Activated CD4-positive, alpha-beta T cell treated with anti-CD3 and anti-CD28 coated beads, Interleukin-2, amount 50 U/mL, for 16 hours (primary cell): ENCODE measurements at places on chromosomes 5 and 9.

GRCh38 chr9:27799326-27799725 is 226.0 kb upstream of the C9orf72 start:
- DNase-seq, result no peak

DNA sequence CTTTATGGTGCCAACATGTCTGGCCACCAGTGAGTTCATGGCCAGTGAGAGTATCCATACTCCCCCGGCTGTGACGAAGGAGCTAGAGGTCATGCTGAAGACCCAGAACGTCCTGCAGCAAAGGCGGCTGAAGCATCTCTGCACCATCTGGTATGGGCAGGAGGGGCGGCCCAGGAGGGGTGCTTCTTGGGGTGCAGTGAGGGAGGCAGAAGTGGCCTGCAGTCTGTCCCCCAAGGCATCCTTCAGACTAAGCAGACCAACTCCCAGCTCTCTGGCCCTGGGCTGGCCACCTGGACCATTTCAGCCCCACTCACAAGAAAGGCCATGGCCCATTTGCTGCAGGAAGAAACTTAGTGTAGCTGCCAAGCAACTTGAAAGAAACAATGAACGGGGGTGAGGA is 11.0 kb downstream of the CCDC180 start:
- no peak for DNase-seq

- no peak for DNase-seq
These were observed 7.3 kb upstream of the ARL15 start for GRCh38 chr5:54317511-54318260.

GRCh38 chr5:32076699-32077695 is 97.1 kb downstream of the GOLPH3 start:
- DNase-seq, result peak; percentile 43

- DNase-seq, result no peak
These were observed 254.4 kb upstream of the GRAMD2B start for GRCh38 chr5:126168785-126169184.

DNA sequence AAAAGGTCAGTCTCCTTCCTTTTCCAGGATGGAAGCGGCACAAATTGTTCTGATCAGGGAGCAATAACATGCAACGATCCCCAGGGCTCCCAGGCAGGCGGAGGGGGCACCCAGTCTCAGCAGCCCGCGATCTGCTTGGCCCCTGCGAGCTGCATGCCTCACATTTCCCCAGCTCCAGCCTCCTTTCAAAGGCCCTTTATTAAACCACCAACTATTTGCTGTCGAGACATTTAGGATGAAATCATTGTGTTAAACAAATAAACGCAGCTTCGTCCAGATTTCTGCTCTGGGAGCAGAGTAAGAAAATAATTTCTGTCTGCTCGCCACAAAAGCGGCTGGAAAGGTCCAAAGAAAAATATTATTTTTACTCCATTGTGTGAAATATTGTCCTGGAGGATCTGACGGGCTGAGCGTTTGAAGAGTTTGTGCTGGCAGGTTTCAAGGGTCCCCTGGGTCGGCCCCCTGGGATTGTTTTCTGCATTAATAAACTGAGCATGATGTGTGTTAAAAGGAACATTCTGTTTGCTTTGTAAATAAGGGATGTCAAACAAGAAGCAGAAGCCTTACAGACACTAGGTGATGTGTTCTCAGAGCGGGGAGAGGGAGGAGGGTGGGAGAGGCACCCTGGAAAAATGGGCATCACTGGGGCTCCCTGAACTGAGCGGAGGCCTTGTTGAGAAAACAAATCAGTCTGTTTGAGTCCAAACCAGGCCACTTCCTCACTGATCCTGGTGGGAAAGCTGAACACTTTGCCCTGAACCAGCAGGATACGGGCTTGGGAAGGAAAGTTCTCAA is 110.1 kb downstream of the FOXD1 start:
- no peak for DNase-seq

GRCh38 chr5:139850423-139851016 is 54.9 kb downstream of the PSD2 start:
- no peak for DNase-seq

DNA sequence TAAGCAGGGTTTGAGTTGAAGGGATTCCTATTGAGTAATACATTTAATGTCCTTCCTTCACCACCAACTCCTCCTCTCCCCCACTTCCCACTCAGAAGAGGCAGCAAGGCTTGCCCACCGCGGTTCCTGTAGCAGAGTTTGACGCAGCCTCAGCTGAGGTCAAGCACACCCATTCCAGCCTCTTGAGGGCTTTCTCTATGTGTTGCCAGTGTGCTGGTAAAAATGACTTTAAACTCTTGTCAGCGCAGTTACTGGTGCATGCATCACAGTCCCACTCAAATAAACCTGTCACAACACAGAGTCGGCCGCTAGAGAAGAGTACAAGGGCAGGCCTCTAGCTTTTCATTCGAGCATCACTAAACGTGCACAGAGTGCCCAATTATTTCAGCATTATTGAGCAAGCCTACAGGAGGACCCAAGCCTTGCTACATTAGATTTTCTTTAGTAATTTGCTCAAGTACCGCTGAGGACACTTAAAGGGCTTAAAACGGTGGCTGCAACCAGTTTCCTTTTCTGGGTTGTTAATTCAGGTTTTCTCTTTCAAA is 79.6 kb downstream of the TLE4 start:
- DNase-seq, result no peak

- peak; percentile 24 for DNase-seq
These were observed 477.8 kb downstream of the CCDC171 start for GRCh38 chr9:16030528-16031185.

GRCh38 chr9:117265253-117265652 is 149.6 kb downstream of the ASTN2 start:
- no peak for DNase-seq

GRCh38 chr9:23255346-23255745 is 570.7 kb downstream of the ELAVL2 start:
- DNase-seq, result no peak

- DNase-seq, result no peak
These were observed 214.8 kb downstream of the MPDZ start for GRCh38 chr9:13064676-13065075.

DNA sequence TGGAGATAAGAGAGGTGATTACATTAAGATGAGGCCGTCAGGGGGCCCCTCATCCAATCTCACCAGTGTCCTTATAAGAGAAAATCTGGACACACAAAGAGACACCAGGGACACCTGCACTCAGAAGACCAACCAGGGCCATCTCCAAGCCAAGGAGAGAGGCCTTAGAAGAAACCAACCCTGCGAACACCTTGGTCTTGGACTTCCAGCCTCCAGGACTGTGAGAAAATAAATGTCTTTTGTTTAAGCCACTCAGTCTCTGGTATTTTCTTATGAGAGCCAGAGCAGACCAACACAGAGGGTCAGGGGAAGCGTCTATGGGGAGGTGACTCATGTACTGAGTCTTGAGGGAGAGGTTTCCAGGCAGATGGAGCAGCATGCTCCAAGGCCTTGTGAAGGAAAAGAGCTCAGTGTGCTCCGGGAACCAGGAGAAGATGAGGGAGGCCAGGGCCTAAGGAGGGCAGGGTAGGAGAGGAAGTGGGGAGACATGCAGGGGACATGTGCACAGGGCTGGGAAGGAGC is 5.4 kb downstream of the PHYKPL start:
- no peak for DNase-seq

- DNase-seq, result no peak
These were observed 19.1 kb upstream of the ARSI start for GRCh38 chr5:150321784-150322183.

DNA sequence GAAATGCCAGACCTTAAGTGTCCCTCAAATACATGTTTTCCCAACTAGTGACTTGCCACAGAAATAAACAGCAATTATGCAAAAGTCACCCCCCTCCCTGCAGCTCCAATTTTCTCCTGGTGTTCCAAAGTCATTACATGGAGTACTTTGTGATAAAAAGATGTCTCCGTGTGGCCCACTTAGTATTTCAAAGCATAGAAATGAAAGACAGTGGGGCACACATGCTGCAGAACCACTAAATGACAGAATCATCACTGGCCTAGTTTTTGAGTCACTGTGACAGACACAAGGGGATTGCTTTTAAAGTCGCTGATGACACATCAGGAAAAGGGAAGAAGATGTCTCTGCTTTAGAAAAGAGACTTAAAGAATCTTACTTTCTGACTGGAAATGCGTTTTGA is 323.4 kb downstream of the PSAT1 start:
- DNase-seq, result no peak

- DNase-seq, result no peak
These were observed 47.0 kb downstream of the CRB2 start for GRCh38 chr9:123402981-123403509.

DNA sequence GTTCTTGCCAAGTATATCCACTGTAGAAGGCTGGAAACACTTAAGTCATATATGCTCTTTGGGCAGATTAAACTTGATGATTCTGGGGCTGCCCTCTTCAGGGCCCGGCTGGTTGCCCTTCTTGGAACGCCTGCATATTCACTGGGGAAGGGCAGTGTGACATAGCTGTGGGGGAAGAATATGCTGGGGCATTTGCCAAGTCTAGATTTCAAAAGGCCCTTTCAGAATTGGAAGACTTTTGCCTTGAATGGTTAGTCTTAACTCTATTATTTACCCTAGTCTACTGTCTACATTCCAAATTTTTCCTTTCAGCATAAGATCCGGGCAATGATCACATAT is 161.2 kb upstream of the PITX1 start:
- DNase-seq, result no peak

GRCh38 chr9:114775121-114775520 is 30.7 kb downstream of the TNFSF15 start:
- no peak for DNase-seq
